ENCODE measurements at places on chromosomes 1 and 21. TPM values are rescaled to one million over a fixed set of nuclear protein-coding genes. Genes with fewer than 3 reads are reported as not detected.

Gene TRNP1
- total RNA-seq: 29.5 TPM

Gene DDAH1
- total RNA-seq: 5.5 TPM

Gene TSPAN1
- not detected for total RNA-seq

Gene OR2L8
- total RNA-seq: not detected

Gene GPATCH2
- total RNA-seq: 14.3 TPM

Gene ECM1
- total RNA-seq: 192 TPM

All from SK-MEL-5 (cell line).